ENCODE measurements at places on chromosomes 1 and 21. TPM values are rescaled to one million over a fixed set of nuclear protein-coding genes. Genes with fewer than 3 reads are reported as not detected.

Gene ENO1
- total RNA-seq = 320 TPM

Gene DNM3
- total RNA-seq = 6.5 TPM

Gene TNFAIP8L2
- total RNA-seq = 0.80 TPM

Gene TNFRSF18
- not detected for total RNA-seq

Gene LCE1A
- not detected for total RNA-seq

Gene PRELP
- total RNA-seq = 74.8 TPM

Gene UTS2
- total RNA-seq = not detected

- peaks cover 7% of the 10 kb centered on the region for H3K4me1 ChIP-seq
- H3K27me3 ChIP-seq = no peaks in the 10 kb centered on the region
- no peaks in the 10 kb centered on the region for H3K36me3 ChIP-seq
- no peak for DNase-seq
- no peak overlapping the region for H3K4me3 ChIP-seq
Measured at GRCh38 chr1:230091473-230092231, 24.6 kb downstream of the GALNT2 start.

DNA sequence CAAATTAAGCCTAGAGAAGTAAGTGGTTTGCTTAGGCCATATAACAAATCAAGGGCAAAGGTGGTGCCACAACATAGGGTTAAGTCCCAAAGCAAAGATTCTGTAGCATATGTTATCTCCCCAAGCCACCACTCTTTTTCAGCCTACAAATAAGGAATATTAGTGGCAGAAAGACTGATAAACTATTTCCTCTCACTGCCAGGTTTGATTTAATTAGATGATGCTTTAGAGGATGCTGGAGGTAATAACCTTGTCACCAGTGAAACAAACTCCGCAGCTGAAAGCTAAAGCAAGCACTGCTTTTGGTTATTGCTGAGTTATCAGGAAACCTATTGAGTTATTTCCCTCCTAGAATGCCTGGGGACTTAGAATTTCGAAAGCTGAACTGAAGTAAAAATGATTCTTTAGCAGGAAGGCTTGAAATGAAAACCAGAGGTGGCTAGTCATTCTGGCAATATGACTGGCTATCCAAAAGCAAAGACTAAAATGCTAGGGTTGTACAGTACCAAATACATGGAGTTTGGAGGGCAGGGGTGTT is 145.2 kb downstream of the SYT2 start:
- peak overlapping the region; percentile 57 for H3K27ac ChIP-seq
- no peaks in the 10 kb centered on the region for H3K27me3 ChIP-seq
- H3K36me3 ChIP-seq = no peaks in the 10 kb centered on the region
- DNase-seq = no peak
- peaks cover 34% of the 10 kb centered on the region for H3K4me1 ChIP-seq

All from ovary (tissue), 10 donors.